ENCODE measurements at places on chromosomes 2 and 18. TPM values are rescaled to one million over a fixed set of nuclear protein-coding genes. Genes with fewer than 3 reads are reported as not detected.

Gene CSRNP3
- not detected for total RNA-seq

Gene CPLX4
- not detected for total RNA-seq

- no peak overlapping the region for H3K4me3 ChIP-seq
- no peak overlapping the region for H3K27ac ChIP-seq
- no peaks in the 10 kb centered on the region for H3K36me3 ChIP-seq
- no peak for DNase-seq
These were observed 9.8 kb upstream of the GPC1 start for GRCh38 chr2:240425697-240426096.

DNA sequence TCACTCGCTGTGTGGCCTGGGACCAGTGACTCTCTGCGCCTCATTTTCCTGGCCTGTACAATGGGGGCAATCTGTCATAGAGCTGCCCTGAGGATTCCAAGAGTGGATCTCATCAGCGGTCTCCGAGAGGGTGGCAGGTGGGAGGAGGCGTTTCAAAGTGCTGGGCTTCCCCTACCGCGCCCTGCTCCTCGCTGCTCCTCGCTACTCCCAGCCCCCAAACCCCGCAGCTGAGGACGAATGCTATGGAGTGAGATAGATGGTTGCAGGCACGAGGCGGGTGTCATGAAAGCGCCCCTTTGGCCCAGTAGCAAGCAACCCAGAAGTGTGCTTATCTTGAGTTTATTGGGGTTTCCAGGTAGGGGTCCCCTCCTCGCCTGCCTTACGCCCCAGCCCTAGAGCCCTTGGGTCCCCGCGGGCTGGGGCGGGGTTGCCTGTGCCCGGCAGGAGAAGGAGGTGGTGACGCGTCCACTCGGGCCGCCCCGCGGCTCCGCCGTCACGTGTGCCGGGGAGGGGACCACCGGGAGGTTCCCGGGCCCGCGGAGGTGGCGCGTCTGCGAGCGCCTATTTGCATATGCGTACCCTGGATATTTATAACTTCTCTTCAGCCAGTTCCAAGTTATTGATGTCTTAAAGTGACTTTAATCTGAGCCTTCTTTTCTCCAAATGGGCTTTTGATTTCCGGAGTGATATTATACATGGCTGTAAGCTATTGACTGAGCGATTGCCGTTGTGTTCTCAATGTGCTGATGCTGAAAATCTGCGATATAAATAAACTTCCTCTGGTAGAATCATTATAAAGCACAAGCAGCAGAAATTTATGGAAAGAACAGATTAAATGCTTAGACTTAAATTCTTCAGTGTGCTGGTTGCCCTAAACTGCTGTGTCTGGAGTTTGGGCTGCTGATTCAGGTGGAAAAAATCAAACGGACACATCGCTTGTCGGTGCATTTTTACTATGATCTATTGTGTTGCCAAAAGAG is 263.7 kb downstream of the ATAD2B start:
- no peak overlapping the region for H3K27ac ChIP-seq
- DNase-seq = no peak
- no peaks in the 10 kb centered on the region for H3K4me1 ChIP-seq
- peaks cover 3% of the 10 kb centered on the region for H3K27me3 ChIP-seq
- no peak overlapping the region for H3K4me3 ChIP-seq

- DNase-seq = no peak
- H3K27ac ChIP-seq = no peak overlapping the region
- no peaks in the 10 kb centered on the region for H3K4me1 ChIP-seq
- H3K36me3 ChIP-seq = no peaks in the 10 kb centered on the region
- H3K27me3 ChIP-seq = peaks cover 2% of the 10 kb centered on the region
These were observed 86.6 kb upstream of the APCDD1 start for GRCh38 chr18:10367836-10368235.

- no peaks in the 10 kb centered on the region for H3K36me3 ChIP-seq
- peaks cover 28% of the 10 kb centered on the region for H3K4me1 ChIP-seq
- no peak for DNase-seq
- H3K4me3 ChIP-seq = no peak overlapping the region
- H3K27me3 ChIP-seq = peaks cover 20% of the 10 kb centered on the region
These were observed 3.8 kb downstream of the TMEM198 start for GRCh38 chr2:219547621-219548020.

All from CD4-positive, alpha-beta T cell (primary cell).